Stimulated activated CD4-positive, alpha-beta T cell treated with anti-CD3 and anti-CD28 coated beads, Interleukin-2, amount 100 ng/mL, for 24 hours (primary cell): ENCODE measurements at places on chromosomes 6 and 20.

DNA sequence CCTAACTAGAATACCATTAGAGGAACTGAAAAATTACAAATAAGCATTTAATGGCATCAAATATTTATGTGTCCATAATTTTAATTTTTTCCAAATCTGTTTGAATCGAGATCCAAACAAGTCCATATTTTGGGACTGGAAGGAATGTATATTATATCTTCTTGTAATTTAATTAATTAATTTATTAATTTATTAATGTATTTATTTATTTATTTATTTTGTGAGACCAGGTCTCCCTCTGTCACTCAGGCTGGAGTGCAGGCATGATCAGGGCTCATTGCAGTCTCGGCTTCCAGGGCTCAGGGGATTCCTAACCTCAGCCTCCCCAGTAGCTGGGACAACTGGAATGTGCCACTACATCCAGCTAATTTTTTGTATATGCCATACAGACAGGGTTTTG, 453.6 kb downstream of the PRKN start:
- DNase-seq: no peak

DNA sequence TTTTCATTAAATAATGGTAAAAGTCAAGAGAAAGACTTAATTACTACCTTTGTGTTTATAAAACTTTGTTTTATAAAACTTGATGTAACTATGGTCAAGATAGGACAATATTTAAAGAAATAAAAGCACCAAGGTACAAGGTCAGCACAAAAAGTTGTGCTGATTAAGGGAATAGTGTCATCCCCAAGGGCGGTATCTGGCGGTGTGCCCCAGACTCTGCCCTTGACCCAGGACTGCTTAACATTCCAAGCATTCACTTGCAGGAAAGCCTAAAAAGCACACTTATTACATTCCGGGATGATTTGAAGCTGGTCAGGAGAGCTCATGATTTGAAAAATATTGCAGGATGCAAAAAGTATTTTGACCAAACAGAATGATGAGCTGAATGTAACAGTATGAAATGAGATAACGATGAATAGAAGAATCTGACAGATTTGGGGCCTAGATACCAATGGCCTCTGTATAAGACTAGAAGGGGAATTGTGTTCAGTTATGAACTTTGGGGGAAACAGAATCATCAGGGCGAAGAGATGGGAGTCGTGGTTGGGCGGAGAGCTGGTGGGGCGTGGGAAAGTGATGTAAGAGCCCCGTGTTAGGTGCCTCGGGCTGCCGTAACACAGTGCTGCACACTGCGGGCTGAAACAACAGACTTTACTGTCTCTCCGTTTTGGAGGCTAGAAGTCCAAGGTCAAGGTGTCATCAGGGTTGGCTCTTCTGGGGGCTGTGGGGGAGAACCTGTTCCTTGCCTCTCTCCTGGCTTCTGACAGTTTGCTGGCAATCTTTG, 77.2 kb downstream of the CDC5L start:
- DNase-seq: no peak

- DNase-seq: no peak
These were observed 95.2 kb downstream of the PLCB1 start for GRCh38 chr20:8227293-8227692.

GRCh38 chr20:33554914-33555420, 65.1 kb downstream of the CBFA2T2 start:
- DNase-seq: peak; percentile 9

DNA sequence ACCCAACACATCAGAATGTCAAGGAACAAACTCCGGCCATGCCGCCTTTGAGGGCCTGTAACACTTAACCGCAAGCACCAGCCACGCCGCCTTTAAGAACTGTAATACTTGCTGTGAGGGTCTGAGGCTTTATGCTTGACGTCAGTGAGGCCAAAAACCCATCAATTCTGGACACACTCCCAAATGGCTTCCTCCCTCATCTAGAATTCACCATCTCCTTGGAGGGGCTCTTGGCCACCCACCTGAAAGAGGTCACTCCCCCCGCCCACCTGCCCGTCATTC, 10.4 kb upstream of the PXDC1 start:
- no peak for DNase-seq

- DNase-seq: peak; percentile 66
These were observed 126.8 kb downstream of the IPCEF1 start for GRCh38 chr6:154229786-154230185.

DNA sequence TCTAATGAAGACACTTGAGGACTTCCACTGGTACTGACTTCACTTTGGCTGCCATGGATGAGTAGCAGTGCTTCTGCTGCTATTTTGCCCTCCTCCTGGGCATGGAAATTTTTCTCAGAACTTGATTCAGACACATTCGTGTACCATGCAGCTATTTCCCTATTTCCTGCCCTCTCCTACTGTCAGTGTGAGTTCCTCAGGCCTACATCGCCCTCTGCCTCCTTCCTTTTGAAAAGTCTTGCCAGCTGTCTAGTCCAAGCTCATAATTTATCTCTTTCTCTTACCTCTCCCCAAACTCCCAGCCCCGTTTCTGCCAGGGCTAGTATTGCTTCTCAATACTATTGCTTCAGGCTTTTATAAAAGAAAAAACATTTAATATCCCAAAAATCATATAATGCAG, 470.2 kb downstream of the ADGRB3 start:
- DNase-seq: no peak

- DNase-seq: no peak
These were observed 11.8 kb downstream of the TNXB start for GRCh38 chr6:32097364-32097763.

- no peak for DNase-seq
These were observed 54.1 kb downstream of the FGD2 start for GRCh38 chr6:37059344-37060194.

GRCh38 chr6:169028343-169028742, 225.3 kb downstream of the THBS2 start:
- DNase-seq: no peak

GRCh38 chr6:113879186-113880096, 22.3 kb downstream of the MARCKS start:
- DNase-seq: no peak
